Lung (tissue), 17 donors: ENCODE measurements at places on chromosomes 11 and 22. TPM values are rescaled to one million over a fixed set of nuclear protein-coding genes. Genes with fewer than 3 reads are reported as not detected.

Gene SLC5A1
- 3.5 TPM for total RNA-seq

DNA sequence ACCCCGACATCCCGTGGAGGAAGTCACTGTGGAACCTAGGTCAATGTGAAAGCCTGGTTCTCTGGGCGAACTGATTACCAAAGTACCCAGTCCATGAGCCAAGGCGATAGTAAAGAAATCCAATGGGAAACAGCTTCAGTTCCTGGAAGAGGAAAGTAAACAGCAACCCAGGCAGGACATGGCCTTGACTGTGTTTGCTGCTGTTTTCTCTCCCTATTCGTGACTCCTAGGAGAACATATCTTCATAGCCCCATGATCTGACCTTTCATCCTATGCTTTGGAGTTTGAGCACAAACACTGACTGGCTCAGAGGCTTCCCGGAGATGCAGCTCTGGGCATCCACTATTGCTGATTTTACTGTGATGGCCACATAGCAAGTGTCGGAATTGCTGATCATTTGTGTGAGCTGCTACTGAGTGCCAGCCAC is 45.1 kb downstream of the LRFN4 start:
- DNase-seq = no peak

GRCh38 chr11:11081776-11082175 is 223.9 kb upstream of the ZBED5 start:
- peak; percentile 20 for DNase-seq

- DNase-seq = no peak
Measured at GRCh38 chr11:134345237-134345550, 13.4 kb downstream of the GLB1L2 start.

DNA sequence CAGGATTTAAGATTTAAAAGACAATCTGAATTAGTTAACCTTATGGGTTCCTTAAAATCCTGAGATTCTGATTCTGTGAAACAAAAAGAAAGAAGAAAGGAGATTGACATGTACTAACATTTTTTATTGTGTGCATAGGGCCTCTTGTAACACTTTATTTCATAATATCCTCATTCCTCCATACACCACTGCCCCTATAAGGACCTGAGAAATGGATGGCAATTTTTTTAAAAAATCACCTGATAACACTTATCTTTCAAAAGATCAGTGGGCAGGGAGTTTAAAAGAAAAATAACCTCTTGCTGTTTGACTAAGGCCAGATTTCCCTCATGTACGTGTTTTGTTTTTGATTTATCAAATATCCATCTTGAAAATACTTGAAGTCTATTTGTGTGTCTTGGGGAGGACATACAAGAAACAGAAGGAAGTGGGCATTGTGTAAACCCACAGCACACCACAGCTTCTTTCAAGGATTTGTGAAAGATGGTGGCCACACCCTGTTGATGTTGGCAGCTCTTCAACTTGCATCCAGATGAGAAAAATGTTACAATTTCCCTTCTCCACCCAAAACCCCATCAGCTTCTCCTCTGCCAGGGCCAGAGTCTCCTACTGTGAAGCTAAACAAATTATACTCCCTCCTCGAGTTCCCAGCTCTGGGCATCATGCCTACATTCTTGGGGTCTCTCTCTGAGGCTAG is 35.0 kb upstream of the MPEG1 start:
- DNase-seq = peak; percentile 21

Gene APLNR
- total RNA-seq = 8.6 TPM

DNA sequence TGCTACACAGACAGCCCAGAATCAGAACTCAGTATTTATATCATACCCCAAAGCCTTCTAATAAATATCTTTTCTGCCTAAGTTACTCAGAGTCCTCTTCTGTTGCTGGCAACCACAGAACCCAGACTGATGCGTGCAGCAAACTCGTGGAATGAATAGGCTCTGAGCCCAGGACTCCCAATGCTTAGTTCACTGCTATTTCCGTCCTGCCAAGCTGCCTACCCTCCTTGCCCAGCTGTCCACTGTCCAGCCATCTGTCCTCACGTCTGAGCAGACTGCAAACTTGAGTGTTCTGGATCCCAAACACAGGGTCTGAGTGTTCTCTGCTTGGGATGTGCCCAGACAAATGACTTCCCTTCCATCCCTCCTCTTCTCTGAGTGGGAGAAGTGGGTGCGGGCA is 19.4 kb downstream of the PTPN5 start:
- no peak for DNase-seq

Gene BRSK2
- total RNA-seq = 0.51 TPM

Gene MRPL40
- total RNA-seq = 17.0 TPM

Gene SMIM35
- 0.17 TPM for total RNA-seq
